ENCODE measurements at places on chromosomes 16 and 17. TPM values are rescaled to one million over a fixed set of nuclear protein-coding genes. Genes with fewer than 3 reads are reported as not detected.

CRYM gene
- total RNA-seq: not detected

FZD2 gene
- total RNA-seq: not detected

FOXF1 gene
- not detected for total RNA-seq

LLGL2 gene
- total RNA-seq: 4.8 TPM

RRAD gene
- total RNA-seq: 0.20 TPM

SEC14L5 gene
- 0.10 TPM for total RNA-seq

TLK2 gene
- 29.4 TPM for total RNA-seq

HBA1 gene
- not detected for total RNA-seq

DDX19B gene
- 36.7 TPM for total RNA-seq

NXPH3 gene
- 0.10 TPM for total RNA-seq

TBC1D3E gene
- total RNA-seq: not detected

BCL6B gene
- 1.0 TPM for total RNA-seq

EME2 gene
- total RNA-seq: 20.1 TPM

GPR179 gene
- 0.34 TPM for total RNA-seq

- DNase-seq: no peak
Observed at GRCh38 chr16:69904495-69905170, 46.5 kb upstream of the CLEC18A start.

- DNase-seq: no peak
Observed at GRCh38 chr16:2819179-2819938, 2.3 kb downstream of the PRSS21 start.

GRCh38 chr17:72861811-72862210 is 230.7 kb downstream of the SLC39A11 start:
- no peak for DNase-seq

DNA sequence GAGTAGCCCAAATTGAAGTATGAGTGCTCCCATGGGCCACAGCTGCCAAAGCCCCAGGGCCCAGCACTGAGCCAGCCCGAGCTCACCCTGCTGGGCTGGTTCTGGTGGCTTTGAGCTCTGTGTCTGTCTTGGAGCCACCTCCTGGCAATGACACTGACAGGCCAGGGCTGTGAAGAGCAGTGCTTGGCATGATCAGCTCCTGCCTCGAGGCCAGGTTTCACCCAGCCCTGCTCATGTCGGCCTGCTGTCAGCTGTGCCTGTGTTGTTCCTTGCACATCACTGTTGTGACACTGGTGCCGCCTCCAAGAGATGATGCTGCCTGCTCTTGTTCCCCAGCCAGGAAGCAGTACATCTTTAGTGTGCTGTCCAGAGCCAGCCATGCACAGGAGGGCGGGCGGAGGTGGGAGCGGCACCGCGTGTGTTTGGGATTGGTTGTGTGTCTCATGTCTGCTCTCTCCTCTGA is 26.0 kb downstream of the PLD6 start:
- no peak for DNase-seq

- DNase-seq: no peak
Observed at GRCh38 chr16:27625050-27625697, 75.2 kb downstream of the KATNIP start.

GRCh38 chr16:11848842-11849241 is 2.5 kb downstream of the RSL1D1 start:
- no peak for DNase-seq

DNA sequence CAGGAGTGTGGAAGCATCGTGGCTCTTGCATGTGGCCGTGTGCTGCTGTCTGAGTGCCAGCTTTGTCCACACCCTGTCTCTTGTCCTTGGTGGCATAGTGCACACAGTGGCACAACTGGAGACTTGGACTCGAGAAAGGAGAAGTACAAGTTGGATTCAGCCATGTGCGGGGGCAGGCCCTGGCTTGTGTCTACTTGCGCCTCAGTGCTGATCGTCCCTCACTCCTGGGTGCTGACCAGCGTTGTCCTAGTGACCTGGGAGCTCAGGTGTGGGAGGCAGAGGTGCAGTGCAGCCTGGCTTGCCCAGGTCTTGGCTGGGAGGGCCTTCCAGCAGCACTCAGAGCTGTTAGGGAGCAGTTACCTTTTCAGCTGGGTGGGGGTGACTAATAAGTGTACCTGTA is 20.6 kb downstream of the MPRIP start:
- no peak for DNase-seq

- DNase-seq: no peak
Observed at GRCh38 chr17:6868582-6868981, 37.1 kb upstream of the TEKT1 start.

DNA sequence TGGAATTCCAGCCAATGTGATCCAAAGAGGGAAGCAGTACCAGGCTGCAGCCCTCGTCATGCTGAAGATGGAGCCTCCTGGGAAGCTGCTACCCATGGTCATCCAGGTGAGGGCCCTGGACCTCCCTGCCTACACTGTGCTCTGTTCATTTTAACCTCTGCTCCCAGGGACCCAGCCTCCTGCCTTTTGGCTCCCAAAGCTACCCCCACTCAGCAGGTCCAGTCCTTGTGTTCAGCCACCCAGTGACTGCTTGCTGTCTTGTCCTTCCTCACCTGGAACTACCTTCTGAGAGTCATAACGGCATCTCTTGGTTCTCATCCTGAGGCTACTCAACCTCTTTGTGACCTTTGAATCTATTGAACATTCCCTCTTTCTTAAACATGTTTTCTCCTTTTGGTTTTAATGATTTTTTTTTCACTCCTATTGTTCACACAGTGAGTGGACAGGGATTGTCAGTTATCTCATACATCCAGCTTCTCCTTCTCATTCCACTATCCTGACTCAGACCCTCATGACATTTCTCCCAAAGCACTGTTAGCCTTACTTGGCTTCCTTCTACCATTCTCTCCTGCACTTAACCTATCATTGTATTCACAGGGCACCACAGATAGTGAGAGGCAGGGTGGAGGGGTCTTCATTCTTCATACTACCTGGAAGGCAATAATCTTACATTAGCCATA is 53.3 kb downstream of the GOSR1 start:
- DNase-seq: no peak

- no peak for DNase-seq
Observed at GRCh38 chr17:45950888-45951287, 48.2 kb upstream of the STH start.

GRCh38 chr17:81841866-81842265 is 7.0 kb upstream of the PPP1R27 start:
- no peak for DNase-seq

DNA sequence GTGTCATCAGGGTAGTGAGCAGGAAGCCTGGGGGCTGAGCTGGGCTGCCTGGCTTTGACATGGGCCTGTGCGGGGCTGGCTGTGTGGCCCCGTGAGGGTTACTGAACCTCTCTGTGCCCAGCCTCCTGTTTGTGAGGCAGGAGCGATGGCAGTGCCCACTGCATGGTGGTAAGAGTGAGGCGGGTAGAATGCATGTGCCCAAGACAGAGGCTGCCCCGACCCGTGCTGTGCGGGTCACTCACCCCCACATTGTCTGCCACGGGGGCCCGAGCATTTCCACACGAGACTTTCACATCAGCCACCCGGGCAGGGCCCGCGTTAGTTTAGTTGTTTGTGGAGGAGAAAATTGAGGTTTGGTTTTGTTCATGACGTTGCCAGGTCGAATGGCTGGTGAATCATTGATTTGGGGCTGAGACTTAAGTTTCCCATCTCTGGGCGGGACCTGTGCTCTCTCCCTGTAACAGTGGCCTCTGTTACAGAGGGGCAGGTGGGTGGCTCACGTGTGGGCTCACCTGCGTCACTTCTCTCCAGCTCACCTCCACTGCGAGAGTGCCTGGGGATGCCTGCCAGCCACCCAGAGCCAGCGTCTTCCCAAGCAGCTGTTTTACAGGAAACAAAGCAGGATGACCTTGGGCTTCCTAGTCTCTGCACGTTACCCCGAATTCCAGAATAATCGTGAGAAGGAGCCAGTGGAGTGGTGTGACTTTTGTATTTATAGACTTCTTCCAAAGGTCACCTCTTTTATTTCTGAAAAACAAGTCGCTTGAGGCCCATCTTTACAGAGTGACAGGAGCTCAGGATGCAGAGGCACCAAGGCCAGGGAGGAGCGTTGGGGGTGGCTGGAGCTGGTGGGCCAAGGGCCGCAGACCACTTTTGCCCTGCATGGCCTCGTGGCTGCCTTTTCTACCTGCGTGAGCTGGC is 150.6 kb downstream of the RPTOR start:
- DNase-seq: no peak

GRCh38 chr16:30369938-30370455 is 297 bp downstream of the TBC1D10B start:
- DNase-seq: no peak

- no peak for DNase-seq
Observed at GRCh38 chr17:33949100-33949499, 306.0 kb upstream of the CCL2 start.

GRCh38 chr17:47935961-47936360 is 5.4 kb upstream of the PNPO start:
- no peak for DNase-seq

- no peak for DNase-seq
Observed at GRCh38 chr17:56536766-56537165, 56.7 kb upstream of the NOG start.

DNA sequence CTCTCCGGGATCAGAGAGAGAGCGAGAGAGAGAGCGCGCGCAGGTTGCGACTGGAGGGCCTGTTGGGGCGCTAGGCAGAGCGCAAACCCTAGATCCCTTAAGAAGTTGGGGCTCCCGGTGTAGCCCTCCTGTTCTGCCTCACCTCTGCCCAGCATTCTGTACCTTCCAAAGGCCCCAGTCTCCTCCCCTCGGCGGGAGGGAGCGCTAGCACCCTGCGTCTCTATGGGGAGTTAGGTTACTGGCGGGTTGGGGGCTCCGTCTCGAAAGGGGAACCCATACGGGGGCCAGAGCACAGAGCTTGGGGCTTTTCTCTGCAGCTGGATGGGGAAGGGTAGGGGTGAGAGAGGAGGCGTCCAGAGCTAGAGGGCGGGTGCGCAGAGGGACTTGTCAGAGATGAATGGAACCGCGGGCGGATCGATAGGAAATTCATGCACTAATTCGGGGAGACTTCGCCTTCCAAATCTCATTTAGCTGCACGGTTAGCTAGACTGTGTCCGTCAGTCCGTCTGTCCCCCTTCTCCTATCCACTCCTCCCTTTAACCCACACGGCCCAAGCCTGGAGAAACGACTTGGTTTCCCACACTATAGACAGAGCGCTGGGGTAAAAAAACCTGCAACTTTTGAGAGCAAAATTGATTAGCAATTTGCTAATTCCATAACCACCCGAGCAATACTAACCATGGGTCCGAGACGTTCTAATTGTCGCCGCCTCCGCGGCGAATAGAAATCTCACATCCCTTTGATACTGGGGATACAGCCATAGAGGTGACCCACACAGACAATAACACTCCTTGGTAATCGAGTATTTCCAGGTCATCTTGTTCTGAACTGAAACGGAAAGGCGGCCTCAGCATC is 693 bp upstream of the HOXB4 start:
- DNase-seq: no peak

DNA sequence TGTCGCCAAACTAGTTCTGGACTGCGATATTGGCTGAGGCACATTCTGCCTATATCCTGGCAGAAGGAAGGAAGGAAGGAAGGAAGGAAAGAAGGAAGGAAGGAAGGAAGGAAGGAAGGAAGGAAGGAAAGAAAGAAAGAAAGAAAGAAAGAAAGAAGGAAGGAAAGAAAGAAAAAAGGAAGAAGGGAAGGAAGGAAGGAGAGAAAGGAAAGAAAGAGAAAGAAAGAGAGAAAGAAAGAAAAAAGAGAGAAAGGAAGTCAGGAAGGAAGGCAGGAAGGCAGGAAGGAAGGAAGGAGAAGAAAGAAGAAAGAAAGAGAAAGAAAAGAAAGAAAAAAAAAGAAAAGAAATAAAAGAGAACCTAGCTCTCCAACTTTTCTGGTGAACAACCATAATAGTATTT is 587.1 kb downstream of the RBFOX1 start:
- no peak for DNase-seq

DNA sequence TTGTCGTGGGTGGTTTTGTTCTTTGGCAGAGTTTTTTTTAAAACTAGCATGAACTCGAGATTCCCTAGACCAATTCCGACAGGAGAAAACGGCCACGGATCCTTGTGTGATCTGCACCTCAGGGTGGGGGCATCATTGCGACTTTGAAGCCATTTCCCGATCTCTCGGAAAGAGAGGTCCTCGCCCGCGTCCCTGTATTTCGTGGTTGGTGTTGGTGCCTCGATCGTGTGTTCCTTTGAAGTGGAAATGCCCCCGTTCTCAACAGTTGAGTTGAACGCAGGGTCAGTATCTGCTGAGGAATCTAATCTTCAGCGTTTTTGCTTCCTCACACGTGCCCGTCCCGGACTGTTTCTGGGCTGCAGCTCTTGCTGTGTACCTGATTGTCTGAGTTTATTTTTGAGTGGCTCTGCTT is 1.1 kb downstream of the CRAMP1 start:
- DNase-seq: no peak

- no peak for DNase-seq
Observed at GRCh38 chr16:88983771-88984687, 7.0 kb upstream of the CBFA2T3 start.

GRCh38 chr17:73013816-73014663 is 78.4 kb downstream of the SLC39A11 start:
- no peak for DNase-seq

DNA sequence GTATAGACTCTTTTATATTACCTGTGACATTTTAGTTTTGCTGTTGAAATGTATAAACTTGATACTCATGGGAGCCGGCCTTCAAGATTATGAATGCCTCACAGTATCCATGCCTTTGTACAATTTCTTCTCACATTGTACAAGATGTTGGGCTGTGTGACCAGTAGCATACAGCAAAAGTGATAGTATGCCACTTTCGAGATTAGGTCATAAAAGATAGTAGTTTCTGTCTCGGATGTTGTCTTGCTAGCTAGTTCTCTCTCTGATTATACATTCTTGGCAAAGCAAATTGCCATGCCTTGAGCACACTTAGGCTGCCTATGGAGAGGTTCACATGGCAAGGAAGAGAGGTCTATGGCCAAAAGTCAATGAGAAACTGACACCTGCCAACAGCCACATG is 1309.8 kb upstream of the CDH8 start:
- no peak for DNase-seq

DNA sequence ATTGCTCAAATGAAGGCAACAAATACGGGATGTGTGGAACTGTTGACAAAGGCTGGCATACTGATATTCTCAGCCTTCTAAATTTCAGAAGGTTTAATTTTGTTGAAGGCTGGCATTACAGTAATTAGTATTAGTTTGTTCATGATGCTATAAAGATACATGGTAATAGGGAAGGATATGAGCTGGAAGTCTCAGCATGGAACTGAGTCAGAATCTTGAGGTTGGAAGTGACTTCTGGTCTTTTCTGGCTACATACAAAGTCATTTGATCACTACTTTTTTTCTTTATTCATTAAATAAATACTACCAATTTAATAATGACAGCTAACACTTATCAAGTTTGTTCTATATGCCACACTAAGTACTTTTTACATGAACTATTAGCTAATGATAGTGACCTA is 22.6 kb downstream of the RABEP1 start:
- DNase-seq: no peak

- DNase-seq: no peak
Observed at GRCh38 chr17:65820811-65821210, 259.4 kb upstream of the AXIN2 start.

- DNase-seq: peak; percentile 94
Observed at GRCh38 chr16:29029168-29029994, 44.5 kb downstream of the LAT start.
